ENCODE measurements at places on chromosomes 13 and 19.

- no peak for DNase-seq
Observed at GRCh38 chr13:35480346-35480745, 3.9 kb upstream of the MAB21L1 start.

DNA sequence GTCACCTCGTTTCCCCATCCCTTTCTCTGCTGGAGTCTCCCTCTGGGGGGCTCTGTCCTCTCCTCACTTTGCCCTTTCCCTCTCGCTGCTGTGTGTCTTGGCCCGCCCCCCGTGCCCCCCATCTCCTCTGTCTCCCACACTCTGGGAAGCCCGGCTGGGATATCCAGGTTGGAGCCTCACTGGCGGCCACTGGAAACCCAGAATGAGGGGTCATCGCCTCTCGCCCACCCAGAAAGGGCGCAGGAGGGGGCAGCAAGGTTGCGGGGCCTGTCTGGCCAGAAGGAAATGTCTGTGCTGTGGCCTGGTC, 15.6 kb downstream of the CCDC97 start:
- DNase-seq = no peak

GRCh38 chr19:28213470-28214082, 999.4 kb downstream of the UQCRFS1 start:
- DNase-seq = no peak

GRCh38 chr13:27928353-27928804, 8.6 kb downstream of the PDX1 start:
- DNase-seq = no peak

- peak; percentile 17 for DNase-seq
Observed at GRCh38 chr19:45640849-45641273, 1.7 kb upstream of the EML2 start.

DNA sequence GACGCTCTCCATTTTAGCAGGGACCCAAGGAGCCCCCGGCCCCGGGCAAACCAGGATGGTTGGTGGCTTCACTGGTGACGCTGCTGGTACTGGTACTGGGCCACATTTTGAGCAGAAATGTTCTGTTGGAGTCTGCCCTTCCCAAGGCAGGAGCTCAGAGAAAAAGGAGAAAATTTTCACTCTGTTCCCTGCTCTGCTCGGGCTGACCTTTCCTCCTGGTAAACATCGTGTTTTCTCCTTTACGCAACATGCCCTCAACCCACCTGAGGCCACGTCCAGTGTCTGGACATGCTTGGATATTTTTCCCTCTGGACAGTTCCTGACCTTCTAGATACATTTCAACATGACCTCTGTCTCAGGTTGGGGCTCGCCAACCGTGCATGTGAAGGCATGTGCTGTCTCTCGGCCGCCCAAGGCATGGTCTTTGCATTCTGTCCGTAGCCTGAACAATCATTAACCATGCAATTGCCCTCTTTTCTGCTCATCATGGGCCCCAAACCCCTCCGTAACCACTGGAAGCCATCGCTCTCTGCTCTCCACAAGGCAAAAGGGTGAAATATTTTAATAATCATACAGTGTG, 115.2 kb upstream of the PEG3 start:
- no peak for DNase-seq

GRCh38 chr13:40665126-40666044, 1.1 kb downstream of the FOXO1 start:
- DNase-seq = peak; percentile 43

DNA sequence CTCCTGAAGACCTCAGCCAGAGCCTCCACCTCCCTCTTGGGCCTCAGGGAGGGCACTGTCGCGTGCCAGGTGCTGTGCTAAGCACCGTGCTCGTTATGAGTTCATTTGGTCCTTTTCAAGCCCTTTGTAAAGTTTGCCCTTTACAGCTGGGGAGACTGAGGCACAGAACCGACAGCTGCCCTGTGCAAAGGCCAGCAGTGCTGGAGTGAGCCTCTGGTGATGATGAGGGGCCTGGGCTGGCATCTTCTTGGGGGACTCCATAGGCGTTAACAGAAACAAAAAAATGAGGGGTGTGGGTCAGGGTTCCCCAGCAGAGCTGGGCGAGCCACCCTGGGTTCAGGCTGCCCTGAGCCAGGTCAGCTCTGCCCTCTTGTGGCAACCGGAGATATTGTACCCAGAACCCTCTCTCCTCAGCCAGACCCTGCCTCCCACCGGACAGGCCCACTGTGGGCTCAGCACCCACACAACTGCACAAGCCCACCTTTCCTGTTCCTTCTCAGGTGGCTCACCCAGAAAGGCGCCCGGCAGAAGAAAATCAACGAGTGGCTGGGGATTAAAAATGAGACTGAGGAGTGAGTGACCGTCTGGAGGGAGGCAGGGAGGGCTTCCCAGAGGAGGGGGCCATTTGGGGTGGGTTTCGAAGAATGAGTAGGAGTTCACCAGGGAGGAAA, 5.5 kb upstream of the IFI30 start:
- peak; percentile 43 for DNase-seq

DNA sequence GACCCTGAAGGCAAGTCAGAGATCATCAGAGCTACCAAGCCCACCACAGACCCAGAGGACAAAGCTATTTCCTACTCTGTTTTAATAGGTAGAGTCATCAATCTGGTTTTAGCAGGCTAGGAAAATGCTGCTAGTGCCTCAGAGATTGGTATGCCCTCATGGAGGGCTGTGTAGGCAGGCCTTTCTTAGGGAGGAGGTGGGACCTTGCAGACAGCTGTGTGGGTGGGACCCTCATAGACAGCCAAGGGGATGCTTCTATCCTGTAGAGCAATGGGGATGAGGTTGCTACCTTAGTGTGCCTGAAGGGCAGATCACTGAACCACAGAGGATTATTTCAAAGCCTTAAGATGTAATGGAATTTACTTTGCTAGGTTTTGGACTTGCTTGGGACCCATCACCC, 534.9 kb upstream of the KLF12 start:
- no peak for DNase-seq

- DNase-seq = peak; percentile 60
Observed at GRCh38 chr19:51097166-51097738, 11.0 kb downstream of the CTU1 start.
